Activated T-helper 2 cell treated with anti-CD3 and anti-CD28 coated beads, Interferon-gamma antibody, Interleukin-2, Interleukin-4, amounts not matched to agents 10 μg/mL and 5 μg/mL and 100 μg/mL, durations not matched to agents 14 hours and 24 hours and 36 hours (primary cell): ENCODE measurements at places on chromosomes 1 and 21. TPM values are rescaled to one million over a fixed set of nuclear protein-coding genes. Genes with fewer than 3 reads are reported as not detected.

Gene VASH2
- 1.3 and 1.8 TPM in 2 replicates for total RNA-seq

Gene NTNG1
- total RNA-seq, result not detected in 2 replicates

Gene LCE3E
- not detected in 2 replicates for total RNA-seq

Gene CELA3A
- not detected in 2 replicates for total RNA-seq

Gene CLEC20A
- total RNA-seq, result not detected in 2 replicates

Gene MXRA8
- 0.21 TPM in 1 of 2 replicates, not detected in the other for total RNA-seq

Gene STMN1
- 334 and 341 TPM in 2 replicates for total RNA-seq

Gene SEC16B
- total RNA-seq, result not detected in 2 replicates

Gene CCDC27
- 0.07 TPM in 1 of 2 replicates, not detected in the other for total RNA-seq

Gene HSPB7
- total RNA-seq, result not detected in 2 replicates

Gene HOOK1
- total RNA-seq, result 0.90 and 1.4 TPM in 2 replicates

Gene IL23R
- total RNA-seq, result 0.55 and 0.80 TPM in 2 replicates

Gene CLDN17
- not detected in 2 replicates for total RNA-seq

GRCh38 chr1:226908913-226909312 lies 31.2 kb upstream of the COQ8A start:
- no peak overlapping the region for H3K4me3 ChIP-seq
- H3K4me1 ChIP-seq, result peaks cover 3% of the 10 kb centered on the region
- no peak for DNase-seq
- H3K27ac ChIP-seq, result no peak overlapping the region

DNA sequence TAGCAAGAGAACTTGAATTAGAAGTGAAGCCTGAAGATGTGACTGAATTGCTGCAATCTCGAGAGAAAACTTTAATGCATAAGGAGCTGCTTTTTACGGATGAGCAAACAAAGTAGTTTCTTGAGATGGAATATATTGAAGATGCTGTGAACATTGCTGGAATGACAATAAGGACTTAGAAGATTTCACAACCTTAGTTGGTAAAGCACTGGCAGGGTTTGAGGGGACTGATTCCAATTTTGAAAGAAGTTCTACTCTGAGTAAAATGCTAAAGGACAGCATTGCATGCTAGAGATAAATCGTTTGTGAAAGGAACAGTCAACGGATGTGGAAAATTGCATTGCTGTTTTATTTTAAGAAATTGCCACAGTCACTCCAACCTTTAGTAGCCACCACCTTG lies 69.5 kb downstream of the GDAP2 start:
- no peak for DNase-seq
- H3K36me3 ChIP-seq, result peaks cover 3% of the 10 kb centered on the region
- no peaks in the 10 kb centered on the region for H3K27me3 ChIP-seq
- H3K4me1 ChIP-seq, result no peaks in the 10 kb centered on the region
- H3K27ac ChIP-seq, result no peak overlapping the region

- no peak for DNase-seq
- no peak overlapping the region for H3K27ac ChIP-seq
- H3K36me3 ChIP-seq, result no peaks in the 10 kb centered on the region
- H3K4me3 ChIP-seq, result no peak overlapping the region
Observed at GRCh38 chr1:30102605-30103004, 620.8 kb downstream of the MATN1 start.

GRCh38 chr1:63665824-63666223 lies 72.6 kb downstream of the PGM1 start:
- no peak overlapping the region for H3K27ac ChIP-seq
- no peak for DNase-seq
- H3K4me1 ChIP-seq, result peaks cover 21% of the 10 kb centered on the region
- peaks cover 32% of the 10 kb centered on the region for H3K36me3 ChIP-seq
- no peak overlapping the region for H3K4me3 ChIP-seq

DNA sequence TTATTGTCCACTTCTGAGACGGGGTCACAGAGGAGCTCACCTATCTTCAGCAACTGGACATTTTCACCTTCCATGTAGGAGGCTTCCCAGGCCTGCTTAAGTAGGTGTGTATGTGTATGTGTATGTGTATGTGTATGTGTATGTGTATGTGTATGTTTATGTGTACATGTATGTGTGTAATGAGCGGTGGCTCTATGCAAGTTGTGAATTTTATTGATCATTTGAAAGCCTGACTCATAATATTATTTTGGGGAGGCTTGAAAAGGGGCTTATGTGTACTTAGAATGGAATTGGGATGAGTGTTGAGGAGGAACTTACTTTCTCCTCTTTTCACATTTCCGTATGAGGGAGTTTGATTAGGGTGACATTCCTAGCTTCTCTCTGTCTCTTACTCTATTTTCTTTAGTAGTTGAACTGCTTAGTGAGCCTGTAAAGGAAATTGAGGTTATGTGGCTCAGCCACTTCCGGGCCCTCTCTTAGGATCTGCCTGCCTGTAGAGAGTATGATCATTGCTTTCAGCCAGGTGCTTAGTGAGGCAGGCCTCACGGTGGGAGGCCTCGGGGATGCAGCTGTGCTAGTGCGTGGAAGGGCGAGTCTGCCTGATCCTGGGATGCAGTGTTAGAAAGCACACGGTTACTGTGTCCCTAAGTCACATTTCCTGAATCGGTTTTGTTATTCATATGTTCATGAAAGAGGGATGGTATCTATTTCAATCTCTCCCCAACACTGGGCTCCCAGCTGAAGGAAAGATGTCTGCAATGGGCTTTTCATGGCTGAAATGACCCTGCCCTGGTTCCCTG lies 61.0 kb downstream of the IER5 start:
- peaks cover 51% of the 10 kb centered on the region for H3K4me1 ChIP-seq
- peak overlapping the region; percentile 81 for H3K27ac ChIP-seq
- peak; percentile 75 for DNase-seq
- peaks cover 3% of the 10 kb centered on the region for H3K36me3 ChIP-seq
- H3K27me3 ChIP-seq, result peaks cover 3% of the 10 kb centered on the region
- peak overlapping the region; percentile 54 for H3K4me3 ChIP-seq

GRCh38 chr1:200038325-200038980 lies 10.9 kb downstream of the NR5A2 start:
- H3K4me1 ChIP-seq, result peaks cover 8% of the 10 kb centered on the region
- H3K36me3 ChIP-seq, result no peaks in the 10 kb centered on the region
- H3K27ac ChIP-seq, result no peak overlapping the region
- peaks cover 39% of the 10 kb centered on the region for H3K27me3 ChIP-seq
- DNase-seq, result no peak

DNA sequence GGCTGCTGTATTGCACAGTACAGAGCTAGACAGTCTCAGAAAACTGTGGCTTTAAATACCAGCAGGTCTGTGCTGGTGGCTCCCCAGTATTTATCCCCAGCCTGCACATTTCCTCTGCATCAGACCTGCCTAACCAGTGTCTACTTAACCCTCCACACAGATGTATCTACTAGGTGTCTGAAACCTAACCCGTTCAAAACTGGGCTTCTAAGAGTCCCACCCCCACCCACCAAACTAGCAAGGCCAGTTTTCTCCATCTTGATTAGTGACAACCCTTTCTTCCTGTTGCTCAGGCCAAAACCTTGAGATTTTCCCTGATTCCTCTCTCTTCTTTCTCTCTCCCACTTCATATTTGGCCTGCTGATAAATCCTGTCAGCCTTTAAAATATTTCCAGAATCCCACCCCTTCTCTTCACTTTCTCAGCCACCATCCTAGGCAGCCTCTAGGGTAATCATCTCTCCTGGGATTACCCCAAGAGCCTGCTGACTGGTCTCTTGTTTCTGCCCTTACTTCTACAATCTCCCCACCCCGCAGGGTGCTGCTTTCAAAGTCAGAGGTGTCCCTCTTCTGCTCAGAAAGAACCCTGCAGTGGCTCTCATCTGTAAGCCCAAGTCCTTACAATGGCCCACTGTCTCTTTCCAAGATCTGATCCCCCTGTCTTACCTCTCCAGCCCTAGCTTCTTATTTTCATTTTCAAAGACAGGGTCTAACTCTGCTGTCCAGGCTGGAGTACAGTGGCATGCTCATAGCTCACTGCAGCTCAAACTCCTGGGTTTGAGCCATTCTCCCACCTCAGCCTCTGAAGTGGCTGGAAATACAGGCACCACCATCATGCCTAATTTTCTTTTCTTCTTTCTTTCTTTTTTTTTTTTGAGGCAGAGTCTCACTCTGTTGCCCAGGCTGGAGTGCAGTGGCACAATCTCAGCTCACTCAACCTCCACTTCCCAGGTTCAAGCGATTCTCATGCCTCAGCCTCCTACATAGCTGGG lies 45.2 kb downstream of the H3-3A start:
- peaks cover 15% of the 10 kb centered on the region for H3K4me1 ChIP-seq
- no peak overlapping the region for H3K4me3 ChIP-seq
- H3K36me3 ChIP-seq, result no peaks in the 10 kb centered on the region
- DNase-seq, result no peak

GRCh38 chr1:18513995-18514394 lies 33.3 kb downstream of the KLHDC7A start:
- no peak for DNase-seq
- no peaks in the 10 kb centered on the region for H3K4me1 ChIP-seq
- no peak overlapping the region for H3K4me3 ChIP-seq
- H3K36me3 ChIP-seq, result no peaks in the 10 kb centered on the region
- no peaks in the 10 kb centered on the region for H3K27me3 ChIP-seq

DNA sequence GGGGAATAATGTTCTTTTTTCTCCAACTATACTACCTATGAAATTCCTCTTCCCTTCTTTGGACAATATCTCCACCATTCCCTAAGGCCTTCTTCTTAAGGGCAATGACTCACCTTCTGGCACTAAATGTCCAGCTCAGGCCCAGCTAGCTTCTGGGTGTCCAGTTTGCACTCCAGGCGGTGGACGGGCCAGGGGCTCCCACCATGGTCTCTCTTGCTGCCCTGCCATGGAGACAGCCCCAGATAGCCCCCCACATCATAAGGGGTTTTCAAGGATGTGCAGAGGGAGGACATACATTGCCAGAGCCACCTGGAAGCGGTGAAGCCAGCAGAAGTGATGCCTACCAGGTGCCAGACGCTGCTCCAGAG lies 43.8 kb downstream of the C1orf198 start:
- DNase-seq, result no peak
- H3K27ac ChIP-seq, result no peak overlapping the region
- H3K4me1 ChIP-seq, result no peaks in the 10 kb centered on the region
- H3K36me3 ChIP-seq, result no peaks in the 10 kb centered on the region
- H3K27me3 ChIP-seq, result no peaks in the 10 kb centered on the region

DNA sequence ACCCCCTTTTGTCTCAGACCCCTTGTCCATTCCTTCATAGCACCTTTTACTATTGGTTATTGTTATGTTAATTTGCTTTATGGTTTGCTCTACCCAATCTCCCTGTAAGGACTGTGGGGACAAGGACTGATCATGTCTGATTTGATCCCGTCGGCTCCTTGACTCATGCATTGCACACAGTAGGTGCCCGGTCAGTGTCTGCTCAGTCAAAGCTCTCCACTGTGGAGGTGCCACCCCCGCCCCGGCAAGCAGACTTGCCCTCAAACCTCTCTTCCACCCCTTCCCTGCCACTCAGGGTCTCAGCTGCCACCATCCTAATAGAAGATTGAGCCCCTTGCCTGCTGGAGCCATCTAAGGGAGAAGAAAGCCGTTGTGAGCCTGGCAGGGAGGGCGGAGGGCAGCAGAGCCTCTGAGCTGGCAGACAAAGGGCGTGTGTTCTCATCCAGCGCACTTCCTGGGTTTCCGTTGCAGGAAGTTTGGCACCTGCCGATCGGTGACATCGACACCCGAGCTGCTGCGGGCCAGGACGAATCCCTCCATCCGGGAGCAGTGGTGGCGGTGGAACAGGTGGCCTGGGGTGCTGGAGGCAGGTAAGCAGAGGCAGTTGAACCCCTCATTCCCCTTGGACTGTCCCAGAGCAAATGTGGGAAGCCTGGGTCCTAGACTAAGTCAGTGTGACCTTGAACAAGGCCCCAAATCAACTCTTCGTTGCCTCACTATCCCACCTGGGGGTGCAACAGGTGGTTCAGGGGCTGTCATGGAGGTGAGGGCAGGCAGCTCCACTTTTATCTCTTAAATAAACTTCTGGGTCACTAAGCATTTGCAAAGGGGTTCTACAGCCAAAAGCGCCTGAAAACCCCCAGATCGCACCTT lies 2.2 kb upstream of the FBLIM1 start:
- no peaks in the 10 kb centered on the region for H3K36me3 ChIP-seq

DNA sequence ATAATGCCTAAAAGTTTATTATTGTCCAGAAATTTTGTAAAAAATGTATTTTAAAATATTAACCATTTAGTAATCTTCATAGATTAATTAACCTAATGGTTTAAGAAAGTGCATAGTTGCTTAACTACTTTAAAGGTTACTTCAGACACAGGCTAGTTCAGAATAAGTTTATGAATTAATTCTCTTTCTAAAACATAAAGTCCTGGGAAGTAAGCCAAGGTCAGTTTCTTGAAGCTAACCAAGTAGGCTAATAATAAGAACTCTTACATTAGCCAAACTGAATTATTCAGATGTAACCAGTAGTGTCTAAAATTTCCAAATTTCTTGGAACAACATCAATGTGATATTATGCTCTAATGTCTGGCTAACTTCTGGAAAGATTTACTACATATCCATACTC lies 790.4 kb downstream of the NCAM2 start:
- no peak for DNase-seq
- no peaks in the 10 kb centered on the region for H3K27me3 ChIP-seq
- H3K27ac ChIP-seq, result no peak overlapping the region
- H3K4me3 ChIP-seq, result no peak overlapping the region
- H3K4me1 ChIP-seq, result no peaks in the 10 kb centered on the region

- no peak for DNase-seq
- H3K27me3 ChIP-seq, result no peaks in the 10 kb centered on the region
- H3K4me3 ChIP-seq, result no peak overlapping the region
- no peak overlapping the region for H3K27ac ChIP-seq
Observed at GRCh38 chr1:175689396-175689795, 54.0 kb downstream of the TNR start.

GRCh38 chr1:65238010-65238409 lies 71.3 kb upstream of the DNAJC6 start:
- no peak overlapping the region for H3K4me3 ChIP-seq
- H3K36me3 ChIP-seq, result peaks cover 4% of the 10 kb centered on the region
- peaks cover 21% of the 10 kb centered on the region for H3K27me3 ChIP-seq
- no peak for DNase-seq
